ENCODE measurements at places on chromosomes 3 and 15.

DNA sequence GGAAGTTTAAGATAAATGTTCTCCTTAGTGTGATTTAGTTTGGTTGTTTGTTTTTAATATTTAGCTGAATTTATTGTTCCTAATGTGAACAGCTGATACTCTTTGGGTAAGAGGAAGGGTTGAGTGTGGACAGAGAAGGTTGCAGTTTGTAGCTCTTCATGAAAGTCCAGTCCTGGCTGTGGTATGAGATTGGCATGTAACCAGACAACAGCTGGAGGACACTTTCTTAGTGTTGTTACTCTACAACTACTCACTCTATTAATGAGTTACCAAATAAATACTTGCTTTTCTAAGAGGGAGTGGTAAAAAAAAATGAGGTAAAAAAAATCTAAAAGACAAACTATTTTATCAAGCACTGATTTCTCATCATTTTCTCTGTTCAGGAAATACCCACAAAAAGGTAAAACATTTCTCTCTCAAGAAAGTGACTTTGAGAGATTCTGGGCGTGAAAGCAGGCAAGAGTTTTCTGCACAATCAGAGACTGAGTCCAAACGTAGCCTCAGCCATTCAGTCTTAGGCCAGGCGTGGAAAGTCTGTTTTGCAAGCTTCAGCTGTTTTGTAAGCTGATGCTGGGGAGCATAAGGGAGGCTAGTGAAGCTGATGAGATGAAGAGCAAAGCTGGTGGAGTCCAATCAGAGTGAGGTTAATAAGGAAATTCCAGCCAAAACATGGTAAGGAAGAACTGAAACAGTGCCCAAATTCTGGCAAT, 138.5 kb upstream of the ARPP21 start:
- no peak for DNase-seq

DNA sequence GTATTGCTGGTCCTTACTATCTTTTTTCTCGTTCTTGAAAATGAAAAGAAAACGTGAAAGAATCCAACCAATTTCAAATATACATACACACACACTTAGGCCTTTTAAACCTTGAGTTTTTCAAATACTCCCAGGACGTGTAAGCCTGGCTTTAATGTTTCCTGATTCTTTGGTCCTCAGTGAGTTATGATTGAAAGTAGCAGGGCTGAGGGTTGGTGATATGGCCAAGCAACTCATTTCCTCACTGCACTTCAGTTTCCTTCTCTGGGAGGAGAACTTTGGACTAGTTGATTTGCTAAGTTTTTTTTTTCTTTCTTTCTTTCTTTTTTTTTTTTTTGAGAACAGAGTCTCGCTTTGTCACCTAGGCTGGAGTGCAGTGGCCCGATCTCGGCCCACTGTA, 34.6 kb downstream of the CHD2 start:
- no peak for DNase-seq

DNA sequence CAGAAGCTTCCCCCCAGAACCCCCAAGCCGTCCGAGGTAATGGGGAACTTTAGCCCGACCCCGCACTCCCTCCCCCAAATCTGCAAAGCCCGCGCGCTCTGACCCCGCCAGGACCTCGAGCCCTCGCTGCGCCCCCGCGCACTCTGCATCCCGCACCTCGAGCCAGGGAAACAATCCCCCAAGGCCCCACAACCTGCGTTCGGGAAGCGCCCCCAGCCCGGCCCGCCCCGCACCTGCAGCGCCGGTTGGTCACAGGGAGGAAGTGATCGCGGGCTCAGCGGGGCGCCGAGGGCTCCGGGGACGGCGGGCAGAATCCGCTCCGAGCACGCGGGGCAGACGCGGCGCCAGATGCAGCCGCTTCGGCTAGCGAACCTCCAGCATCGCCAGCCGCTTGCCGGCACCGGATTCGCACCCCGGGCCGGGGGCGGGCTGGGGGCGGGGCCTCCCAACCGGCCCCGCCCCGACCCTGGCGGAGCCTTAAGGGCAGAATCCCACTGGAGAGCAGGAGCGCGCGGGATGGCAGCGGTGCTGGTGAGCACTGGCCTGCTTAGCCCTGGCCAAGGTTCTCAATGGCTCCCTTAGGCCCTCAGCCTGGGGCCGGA, at the start of gene CAMKV:
Gene CAMKV, minus strand, starts transcription at position 382 of the 602 bp plus-strand sequence. CDS start 7,518 bp downstream, outside the sequence.
- no peak for DNase-seq

DNA sequence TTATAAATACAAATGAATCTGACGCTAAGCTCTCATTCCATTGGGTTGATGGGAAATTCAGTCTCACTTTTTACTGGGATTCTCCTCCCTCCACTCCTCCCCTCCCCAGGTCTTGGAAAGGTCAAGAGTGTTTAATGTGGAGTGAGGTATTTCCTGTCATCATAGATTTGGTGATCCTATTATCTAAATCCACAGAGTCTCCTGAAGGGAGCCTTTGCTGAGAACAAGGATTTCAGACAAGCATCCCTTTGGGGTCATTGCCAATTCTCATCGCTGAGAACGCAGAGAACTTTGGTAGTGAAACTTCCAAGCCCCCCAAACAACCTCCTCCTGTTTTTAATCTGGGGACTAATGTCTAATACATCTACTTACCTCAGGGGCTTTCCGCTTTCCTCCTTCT, 297.9 kb downstream of the OTOL1 start:
- no peak for DNase-seq

DNA sequence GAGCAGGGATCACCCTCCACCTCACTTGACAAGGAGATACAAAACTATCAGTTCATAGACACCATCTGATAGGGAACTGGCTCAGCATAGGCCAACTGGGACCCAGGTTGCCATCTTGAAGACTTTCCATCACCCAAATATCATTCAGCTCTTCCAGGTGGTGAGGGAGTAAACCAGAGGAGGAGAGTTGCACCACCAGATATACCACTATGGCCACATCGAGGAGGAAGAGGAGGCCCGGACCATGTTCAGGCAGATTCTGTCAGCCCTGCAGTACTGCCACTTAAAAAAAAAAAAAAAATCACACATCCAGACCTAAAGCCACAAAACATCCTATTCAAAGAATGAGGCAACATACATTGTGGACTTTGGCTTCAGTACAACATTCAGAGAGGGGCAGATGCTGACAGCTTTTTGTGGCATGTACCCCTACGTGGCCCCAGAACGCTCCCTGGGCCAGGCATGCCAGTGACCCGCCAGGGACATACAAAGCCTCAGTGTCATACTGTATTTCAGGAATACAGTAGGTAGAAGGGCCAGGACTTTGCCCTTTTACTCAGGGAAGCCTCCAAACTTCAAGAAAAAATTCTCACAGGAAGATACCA, 18.4 kb upstream of the EMC3 start:
- no peak for DNase-seq

DNA sequence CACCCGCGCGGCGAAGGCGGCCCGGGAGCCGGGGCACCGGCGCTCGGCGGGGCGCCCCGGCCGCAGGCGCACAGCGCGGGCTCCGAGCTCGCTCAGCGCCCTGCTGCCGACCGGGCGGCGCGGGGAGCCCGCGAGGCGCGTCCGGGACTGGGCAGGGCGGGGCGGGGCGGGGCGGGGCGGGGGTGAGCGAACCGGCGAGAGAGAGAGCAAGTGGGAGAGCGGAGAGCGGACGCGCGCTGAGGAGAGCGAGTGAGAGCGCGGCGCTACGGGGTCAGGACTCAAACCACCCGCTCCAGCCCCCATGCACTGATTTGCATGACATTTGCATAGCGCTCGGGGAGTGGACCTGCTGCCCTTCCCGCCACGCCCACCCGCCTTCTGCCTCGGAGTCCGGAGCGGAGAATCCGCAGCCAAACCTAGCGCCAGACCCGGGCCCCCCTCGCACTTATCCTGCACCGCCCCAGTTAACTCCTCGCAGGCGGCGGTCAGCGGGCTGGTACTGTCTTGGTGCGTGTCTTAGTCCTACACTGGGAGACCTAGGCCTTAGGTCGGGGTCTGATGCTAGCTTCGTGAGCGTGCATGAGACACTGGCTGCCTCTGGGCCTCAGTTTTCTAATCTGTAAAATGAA, at the start of gene MYLK:
Gene MYLK, minus strand, starts transcription at position 130 of the 629 bp plus-strand sequence. CDS start 90,491 bp downstream, outside the sequence.
- DNase-seq = peak; percentile 78

DNA sequence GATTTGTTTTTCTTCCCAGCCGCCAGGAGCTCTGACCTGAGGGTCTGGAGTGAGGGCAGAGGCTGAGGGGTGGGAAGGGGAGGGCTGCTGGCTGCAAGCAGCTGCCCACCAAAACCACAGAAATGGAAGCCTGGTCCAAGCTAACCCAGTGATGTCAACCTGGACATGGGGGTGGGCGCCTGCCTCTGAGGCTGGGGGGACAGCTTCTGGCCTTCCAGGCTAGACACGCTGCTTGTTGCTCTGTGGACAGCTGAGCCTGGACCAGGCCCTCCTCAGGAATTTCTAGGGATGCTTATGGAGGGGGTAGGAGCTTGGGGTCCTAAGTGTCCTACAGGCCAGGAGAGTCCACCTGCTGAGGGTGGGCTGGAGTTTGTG, 21.4 kb downstream of the PSTPIP1 start:
- no peak for DNase-seq

- no peak for DNase-seq
These were observed 41.3 kb downstream of the ST6GAL1 start for GRCh38 chr3:186971578-186971977.

GRCh38 chr15:78063970-78064385, 13.5 kb downstream of the TBC1D2B start:
- DNase-seq = no peak

DNA sequence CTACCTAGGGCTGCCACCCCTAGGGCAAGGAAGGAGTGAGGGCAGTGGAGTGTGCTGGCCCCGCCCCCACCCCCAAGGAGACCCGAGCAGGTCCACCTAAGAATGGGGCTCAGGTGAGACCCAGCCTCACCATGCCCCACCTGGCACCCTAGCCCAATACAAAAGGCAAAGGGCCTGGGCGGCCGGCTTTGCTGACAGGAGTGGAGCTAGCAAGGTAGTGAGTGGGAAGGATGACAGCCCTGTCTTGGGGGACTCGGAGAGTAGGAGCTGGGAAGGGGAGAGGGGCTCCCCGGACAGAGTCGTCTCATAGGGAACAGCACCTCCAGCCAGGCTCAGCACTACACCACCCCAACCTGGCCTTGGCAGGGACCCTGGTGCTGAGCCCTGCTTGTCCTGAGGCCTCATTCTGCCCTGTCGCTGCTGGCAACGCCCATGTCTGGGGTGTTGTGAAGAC, 12.1 kb downstream of the C15orf39 start:
- no peak for DNase-seq

DNA sequence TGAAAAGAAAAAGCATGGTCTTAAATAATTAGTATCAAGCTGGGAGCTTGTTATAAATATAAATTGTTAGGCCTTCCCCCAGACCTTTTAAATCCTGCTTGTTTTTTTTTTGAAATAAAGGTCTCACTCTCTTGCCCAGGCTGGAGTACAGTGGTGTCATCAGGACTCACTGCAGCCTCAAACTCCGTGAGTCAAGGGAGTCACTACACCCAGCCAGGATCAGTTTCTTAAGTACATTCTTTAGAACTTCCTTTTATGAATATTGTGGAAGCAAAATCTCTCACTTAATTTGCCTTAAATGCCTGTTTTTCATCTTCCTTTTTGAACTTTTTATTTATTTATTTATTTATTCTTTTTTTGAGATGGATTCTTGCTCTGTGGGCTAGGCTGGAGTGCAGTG, 20.8 kb upstream of the DENND4A start:
- DNase-seq = no peak

DNA sequence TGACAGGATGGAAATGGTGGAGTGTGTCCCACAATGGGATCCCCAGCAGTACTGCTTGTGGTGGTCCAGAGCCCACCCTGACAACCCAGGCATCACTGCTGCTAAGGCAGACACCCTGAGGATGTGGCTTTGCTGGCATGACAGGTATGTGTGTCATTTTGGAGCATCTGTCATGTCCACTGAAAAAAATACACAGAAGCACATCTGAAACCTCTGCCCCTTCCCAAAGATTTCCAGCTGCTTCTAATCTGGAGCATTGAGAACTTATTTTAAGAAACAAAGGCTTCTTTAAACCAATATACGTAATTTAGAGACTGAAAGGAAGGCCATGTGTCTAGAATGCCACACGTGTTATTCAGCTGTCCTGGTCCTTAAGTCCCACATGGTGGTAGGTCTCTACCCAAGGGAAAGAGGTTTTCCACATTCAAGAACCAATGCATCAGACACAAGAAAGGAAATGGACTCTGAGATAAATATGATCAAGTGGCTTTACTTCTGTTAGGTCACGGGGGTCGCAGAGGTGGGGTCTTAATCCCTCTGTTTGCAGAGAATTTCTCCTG, 88.3 kb downstream of the PDZRN3 start:
- DNase-seq = no peak

- peak; percentile 8 for DNase-seq
These were observed 216.5 kb downstream of the SNRPN start for GRCh38 chr15:25171111-25171811.

- DNase-seq = no peak
These were observed 931.2 kb downstream of the MCTP2 start for GRCh38 chr15:95162531-95162930.

DNA sequence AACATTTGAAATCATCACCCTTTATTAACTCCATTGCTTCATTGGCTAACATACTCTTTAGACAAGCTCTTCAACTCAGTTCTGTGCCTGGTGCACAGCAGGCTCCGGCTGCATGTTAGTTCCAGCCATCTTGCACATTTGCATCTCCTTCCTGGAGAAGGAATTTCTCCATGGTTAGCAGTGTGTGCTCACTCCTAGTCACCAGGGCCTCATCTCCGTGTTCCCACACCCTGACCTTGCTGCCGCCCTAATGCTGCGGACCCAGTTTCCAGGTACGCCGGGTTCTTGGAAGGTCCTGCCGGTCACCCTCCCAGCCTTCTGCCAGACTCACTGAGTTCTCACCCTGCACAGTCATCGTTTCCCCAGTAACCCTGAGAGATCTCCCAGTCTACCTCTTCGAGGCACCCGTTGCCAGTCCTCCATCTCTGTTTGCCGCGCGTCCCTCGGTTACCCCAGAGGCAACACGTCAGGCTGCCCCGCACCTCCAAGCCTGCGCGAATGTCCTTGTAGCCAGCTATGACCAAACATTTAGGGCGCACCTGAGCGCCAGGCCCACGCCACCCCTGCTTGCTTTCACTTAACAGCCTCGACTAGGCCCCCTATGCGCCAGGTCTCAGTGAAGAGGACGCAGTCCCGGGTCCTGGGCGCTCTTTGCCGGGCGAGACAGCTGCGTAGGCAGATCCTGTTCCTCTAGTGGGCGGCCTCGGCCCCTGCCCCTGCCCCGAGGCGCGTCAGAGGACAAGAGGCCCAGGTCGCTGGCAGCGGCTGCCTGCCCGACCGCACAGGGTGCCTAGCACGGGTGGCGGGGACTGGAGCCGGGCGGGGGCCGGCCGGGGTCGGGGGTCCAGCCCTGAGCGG, 747 bp upstream of the ZNF592 start:
- DNase-seq = peak; percentile 64

- DNase-seq = no peak
These were observed 132.2 kb upstream of the BNIP2 start for GRCh38 chr15:59821286-59821685.

- DNase-seq = no peak
These were observed 14.1 kb upstream of the SHISA5 start for GRCh38 chr3:48518069-48518468.

DNA sequence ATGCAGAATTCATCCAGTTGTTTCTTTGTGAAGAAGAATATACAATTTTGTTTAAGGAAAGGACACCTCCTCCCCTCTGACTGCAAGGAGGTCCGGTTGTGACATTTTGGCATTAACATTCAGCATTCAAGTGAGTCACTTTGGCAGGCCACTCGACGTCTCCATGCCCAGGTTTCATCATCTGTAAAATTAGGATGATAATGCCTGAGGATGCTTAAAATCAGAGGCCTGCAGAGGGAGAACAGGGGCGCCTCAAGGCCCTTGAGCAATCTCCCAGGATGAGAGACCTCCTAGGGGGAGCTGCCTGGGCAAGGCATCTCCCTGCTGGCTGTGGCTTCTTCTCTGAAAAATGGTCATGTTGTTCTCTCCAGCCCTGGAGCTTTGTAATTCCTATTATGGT, 236.0 kb downstream of the CACNA2D3 start:
- no peak for DNase-seq
